Esophagus mucosa (tissue), 1 donor: ENCODE measurements at places on chromosomes 7 and 10.

DNA sequence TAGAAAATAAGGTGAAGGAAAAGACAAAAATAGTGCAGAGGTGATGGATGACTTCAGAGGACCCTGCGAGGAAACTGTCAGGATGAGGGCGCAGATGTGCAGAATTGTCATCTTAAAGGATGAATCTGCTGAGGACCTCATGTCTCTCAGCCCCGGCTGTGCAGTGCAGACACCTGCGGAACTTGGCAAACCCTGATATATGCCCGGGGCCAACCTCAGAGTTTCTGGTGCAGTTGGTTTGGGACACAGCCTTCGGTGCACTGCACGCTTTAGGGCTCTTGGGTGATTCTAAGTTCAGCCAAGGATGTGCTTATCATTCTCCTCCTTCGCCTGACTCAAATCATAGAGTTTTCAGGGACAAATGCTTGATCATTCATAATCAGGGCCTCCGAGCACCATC is 310.1 kb downstream of the TCERG1L start:
- no peak for ATAC-seq

DNA sequence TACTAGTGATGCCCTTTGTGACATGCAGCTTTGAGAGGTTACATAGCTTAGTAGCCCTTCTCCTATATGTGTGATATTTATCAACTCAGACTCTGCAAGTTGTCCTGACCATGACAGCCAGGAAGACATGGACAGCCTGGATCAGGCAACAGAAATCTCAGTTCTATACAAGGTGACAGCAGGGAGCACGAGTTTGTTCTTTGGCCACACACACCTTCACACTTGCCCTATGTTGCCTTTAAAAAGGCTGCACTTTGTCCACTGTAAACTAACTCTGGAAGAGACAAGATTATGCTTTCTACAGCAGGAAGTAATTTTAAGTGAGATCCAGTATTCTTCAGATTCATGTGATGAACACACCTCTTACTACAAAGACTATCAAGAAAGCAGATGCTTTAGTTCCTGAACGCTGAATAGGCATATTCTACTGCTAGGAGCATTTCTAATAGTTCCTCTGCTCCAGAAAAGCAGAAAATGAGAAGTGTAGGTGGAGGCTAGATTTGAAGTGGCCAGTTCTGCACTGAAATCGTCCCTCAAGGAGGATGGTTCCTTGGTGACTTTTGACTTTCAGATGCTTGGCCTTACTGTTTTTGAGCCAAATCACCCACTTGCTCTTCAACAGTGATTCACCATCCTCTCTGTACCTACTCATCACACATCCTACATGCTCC is 239.2 kb downstream of the COBL start:
- ATAC-seq: no peak

DNA sequence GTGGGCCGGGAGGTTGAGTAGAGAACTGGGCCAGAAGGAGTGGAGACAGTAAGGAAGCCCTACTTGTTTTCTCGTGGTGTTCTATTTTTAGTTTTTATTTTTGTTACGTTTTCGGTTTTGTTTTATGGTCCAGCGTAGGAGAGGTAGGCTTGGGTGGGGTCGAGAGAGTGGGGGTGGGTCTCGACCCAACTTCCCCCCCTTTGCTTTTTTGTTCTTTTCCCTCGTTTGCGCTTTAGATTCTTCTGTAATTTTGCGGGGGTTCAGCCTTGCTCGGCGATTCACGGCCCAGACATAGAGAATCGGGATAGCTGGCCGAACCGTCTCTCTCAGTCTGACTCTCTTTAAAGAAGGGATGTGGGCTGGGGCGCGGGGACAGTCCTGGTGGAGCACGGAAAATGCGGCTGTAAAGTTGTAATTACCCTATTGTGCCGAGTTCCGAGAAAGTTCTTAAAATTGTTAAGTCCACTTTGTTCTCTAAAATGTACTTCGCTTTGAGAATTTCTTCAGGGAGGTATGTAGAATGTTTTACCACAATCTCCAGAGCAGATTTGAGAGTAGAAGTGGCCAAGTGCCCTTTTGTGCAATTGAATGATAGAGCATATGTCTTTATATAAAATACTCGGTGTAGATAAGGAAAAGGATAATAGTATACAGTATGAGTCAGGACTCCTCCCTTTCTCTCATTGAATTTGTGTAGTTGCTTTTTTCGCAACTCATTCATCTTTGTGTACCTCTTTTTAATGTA is 816 bp downstream of the DMTF1 start:
- ATAC-seq: no peak

DNA sequence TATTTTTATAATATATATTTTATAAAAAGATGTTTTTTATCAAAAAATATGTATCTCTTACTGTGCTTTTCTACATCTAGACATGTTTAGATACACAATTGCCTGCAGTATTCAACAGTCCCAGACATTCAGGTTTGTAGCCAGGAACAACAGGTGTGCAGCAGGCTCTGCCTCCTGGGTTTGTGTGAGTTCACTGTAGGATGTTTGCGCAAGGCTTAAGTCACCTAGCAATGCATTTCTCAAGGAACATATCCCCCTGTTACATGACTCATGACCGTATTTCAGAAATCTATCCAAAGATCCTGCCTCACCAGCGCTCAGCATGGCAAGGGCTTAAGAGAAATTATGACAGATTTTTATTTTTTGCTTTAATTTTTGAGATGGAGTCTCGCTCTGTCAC is 41.5 kb downstream of the PITRM1 start:
- ATAC-seq: peak; percentile 92

- ATAC-seq: no peak
Observed at GRCh38 chr7:104900525-104901239, 113.3 kb upstream of the KMT2E start.

DNA sequence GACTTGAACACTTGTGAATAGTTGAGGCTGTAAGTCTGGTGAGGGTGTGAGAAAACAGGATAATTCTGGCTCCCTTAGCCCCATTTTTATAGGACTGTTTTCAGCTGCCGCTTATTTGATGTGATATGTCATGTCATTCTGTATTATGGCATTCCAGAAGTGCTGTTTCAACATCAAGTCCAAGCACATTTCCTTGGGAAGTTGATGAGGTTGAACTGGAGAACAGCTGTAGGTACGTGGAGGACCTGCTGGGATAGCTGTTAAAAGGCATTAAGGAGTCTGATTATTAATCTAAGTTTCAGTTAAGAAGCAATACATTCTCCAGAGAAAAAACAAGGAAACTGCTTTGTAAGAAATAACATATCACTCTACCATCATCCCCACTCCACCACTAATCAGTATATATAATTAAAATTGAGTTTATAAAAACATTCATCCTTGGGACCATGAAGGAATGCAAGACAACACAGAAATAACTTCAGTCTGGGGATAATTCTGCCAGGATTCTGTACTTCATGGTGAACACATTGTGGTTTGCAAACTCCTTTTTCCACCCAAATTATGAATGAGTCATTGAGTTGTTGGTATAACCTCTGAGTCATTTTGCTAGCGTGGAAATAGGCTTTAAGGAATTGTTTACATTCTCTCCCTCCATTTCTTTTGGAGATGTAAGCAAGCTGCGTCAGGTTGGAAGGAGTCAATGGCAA is 39.9 kb upstream of the TMEM229A start:
- no peak for ATAC-seq

- ATAC-seq: no peak
Observed at GRCh38 chr10:88386204-88386788, 196.8 kb downstream of the RNLS start.

- peak; percentile 95 for ATAC-seq
Observed at GRCh38 chr7:42911454-42912447, at the start of gene C7orf25. C7orf25 (minus strand) TSS chr7:42912070; CDS start chr7:42910900, 1,170 bp downstream.

- ATAC-seq: no peak
Observed at GRCh38 chr7:117269886-117270285, 53.0 kb downstream of the WNT2 start.

DNA sequence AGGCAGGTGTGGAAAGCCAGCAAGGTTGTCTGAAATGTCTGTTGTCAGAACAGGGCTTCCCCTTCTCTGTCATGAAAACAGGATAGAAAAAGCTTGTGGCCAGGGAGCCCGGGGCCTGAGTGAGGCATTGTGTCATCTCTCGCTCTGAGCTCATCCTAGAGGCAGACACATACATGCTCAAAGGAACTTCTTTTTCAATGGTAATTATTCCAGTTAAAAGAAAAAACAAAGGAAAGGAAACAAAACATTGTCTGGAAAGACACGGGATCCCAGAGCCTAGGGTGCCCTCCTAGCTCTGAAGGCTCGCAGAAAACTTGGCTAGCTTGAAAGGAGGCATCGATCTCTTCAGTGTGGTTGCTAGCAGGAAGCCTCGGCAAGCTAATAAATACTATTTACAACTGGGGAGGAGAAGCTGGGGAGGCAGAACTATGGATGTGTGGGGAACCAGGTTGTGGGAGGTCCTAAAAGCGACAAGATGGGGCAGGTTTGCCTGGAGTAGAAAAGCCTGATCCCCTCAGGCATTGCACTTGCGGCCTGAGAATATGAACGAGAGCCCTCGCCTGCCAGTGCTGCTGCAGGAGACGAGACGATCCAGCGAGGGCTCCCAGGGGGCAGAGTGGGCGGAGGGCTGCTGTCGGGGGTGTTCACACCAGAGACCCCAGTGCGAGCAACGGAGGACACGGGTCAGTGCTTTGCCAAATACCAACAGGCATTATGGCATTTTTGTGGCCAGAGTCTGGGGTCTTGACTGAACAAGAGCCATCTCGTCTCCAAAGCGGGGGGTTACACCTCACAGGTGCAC is 32.8 kb upstream of the DGKI start:
- peak; percentile 63 for ATAC-seq

- ATAC-seq: no peak
Observed at GRCh38 chr10:107687701-107688100, 523.2 kb upstream of the SORCS1 start.

DNA sequence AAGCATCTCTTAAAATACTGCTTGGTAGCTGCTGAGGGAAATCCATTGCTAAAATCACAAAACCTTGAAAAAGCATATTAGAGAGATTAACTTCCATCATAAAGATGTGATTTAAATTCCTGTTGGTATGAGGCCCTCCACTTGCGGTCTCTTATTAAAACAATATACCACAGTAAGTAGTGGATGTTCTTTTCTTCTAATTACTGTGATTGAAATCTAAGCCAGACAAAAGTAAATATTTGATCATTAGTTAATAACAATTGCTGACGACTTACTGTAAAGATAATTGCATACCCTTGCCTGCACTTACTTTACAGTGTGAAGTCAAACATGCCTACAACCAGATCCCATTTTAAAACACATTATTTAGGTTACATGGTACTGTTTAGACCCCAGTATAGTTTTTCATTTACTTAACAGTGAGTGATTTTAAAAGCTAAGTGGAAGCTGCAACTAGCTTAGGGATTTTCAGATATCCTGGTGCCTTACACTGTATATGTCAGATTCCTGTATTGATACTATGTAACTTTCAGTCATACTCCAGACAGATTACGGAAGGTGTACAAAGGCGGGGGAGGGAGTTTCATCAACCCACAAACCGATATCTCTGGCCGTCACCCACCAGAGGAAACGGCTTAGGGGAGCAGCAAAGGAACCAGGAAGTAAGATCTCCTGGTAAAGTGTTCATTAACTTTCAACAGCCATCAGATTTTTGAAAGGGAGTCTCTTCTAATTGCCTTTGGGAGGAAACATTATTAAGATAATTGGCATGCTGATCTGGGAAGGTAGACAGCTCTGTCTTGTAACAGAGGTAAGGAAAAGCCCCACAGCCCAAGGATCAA is 986 bp downstream of the NRP1 start:
- ATAC-seq: no peak

DNA sequence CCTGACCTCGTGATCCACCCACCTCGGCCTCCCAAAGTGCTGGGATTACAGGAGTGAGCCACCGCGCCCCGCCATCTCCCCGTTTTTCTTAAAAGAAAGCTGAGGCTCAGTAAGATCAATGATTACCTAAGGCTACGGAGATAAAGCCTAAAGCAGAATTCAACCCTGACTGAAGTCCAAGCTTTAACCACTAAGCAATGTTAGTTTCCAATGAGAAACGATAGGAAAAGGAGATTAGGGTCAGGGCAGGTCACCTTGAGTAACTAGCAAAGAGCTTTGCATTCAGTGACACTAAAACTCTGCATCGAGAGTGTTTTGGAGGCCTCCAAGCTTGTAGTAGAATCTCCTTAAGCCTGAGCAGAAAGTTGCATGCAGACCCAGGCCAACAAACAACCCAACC is 17.6 kb upstream of the PRXL2A start:
- no peak for ATAC-seq

DNA sequence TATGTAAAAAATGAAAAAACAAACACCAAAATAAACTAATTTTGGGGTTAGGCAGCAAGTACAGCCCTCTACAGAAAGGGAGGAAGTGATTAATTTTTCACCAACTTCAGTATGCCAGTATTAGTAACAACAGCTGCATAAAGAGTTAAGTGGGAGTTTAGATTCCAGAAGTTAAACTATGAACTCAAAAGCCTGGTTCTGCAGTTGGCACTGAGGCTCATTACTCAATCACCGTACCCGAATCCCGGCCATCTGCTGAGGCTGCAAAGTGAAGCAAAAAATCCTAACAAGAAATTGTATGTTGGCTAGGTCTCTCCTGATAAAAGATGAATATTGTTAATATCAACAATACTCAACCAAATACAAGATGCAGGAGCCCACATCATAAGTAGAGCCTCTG is 4.0 kb downstream of the NUDT5 start:
- no peak for ATAC-seq

DNA sequence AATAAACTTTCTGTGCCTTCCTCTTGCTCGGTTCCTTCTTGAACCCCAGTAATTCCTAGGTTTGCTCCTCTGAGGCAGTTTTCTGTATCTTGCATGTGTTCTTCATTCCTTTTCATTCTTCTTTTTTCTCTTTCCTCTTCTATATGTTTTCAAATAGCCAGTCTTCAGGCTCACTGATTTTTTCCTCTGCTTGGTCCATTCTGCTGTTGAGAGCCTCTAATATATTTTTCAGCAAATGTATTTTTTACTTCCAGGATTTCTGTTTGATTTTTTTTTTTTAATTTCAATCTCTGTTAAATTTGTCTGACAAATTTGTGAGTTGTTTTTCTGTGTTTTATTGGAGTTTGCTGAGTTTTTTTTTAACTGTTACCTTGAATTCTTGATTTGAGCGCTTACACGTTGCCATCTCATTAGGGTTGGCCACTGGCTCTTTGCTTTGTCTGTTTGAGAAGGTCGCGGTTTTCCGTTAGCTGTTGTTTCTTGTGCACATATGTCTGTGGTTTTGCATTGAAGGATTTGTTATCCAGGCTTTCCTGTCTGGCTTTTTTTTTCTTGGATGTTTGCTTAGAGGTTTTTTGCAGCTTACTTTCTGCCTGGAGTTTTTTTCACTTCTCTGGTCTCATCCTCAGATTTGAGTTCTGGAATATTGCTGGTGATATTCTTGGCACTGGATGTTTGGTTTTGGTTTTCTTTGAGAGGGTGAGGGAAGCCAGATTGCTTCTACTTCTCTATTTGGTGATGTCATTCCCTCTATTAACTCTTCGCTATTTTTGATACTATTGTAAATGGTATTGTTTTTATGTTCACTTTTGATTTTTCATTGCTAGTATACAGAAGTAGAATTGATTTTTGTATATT is 12.7 kb downstream of the SPRN start:
- no peak for ATAC-seq
